Activated naive CD4-positive, alpha-beta T cell (primary cell): ENCODE measurements at places on chromosomes 2 and 18.

DNA sequence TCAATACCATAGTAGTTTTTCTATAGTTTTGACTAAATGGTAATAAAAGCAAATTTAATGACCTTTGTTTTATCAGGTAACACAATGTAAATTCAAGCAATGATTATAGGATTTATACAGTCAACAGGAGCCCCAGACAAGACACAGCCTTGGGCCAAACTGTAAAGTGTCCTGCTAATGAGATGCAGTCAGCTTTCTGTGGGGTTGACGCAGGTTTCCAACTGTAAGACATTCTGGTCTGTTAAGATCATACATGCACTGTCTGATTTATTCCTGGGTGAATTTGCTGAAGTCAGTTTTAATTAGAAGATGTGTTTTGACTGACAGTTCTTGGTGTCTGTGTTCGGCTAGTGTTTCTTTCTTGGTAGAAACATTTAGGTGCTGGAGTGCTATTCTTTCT is 180.3 kb downstream of the SNTG2 start:
- DNase-seq, result no peak

DNA sequence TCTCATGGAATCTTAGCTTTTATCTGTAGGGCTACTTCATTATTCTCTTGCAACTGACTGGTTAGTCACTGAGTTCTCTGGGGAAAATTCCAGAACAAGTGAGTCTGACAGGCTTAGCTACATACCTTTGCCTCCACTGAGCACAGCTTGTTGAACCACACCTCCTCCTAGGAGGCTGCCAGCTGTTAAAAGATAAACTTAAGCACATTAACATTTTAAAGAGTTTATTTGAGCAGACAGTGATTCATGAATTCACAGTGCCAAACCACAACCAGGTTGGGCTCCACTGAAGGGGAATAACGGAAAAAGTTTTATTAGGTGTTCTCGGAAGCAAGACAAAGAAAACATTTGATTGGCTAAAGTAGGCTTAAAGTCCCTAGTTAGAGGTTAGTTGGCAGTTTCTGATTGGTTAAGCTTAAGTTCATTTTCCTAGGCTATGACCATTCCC is 12.5 kb upstream of the SLC38A11 start:
- DNase-seq, result no peak

DNA sequence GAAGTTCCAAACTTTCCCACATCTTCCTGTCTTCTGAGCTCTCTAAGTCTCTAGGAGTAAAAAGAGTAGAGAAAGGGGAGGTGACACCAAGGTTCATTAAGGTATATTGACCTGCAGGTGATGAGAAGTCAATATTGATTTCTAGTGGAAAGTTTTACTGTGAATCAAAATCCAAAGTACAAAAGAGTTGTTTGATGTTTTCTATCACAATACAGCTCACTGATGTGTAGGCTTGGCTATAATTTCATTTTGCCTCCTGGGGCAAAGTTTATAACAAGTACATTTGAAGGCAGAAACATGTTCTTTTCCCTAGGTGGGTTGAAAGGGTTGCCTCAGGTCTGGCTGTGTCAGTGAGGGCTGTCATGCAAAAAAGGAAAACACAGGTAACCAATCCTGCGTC is 65.2 kb upstream of the LRPPRC start:
- DNase-seq, result no peak

DNA sequence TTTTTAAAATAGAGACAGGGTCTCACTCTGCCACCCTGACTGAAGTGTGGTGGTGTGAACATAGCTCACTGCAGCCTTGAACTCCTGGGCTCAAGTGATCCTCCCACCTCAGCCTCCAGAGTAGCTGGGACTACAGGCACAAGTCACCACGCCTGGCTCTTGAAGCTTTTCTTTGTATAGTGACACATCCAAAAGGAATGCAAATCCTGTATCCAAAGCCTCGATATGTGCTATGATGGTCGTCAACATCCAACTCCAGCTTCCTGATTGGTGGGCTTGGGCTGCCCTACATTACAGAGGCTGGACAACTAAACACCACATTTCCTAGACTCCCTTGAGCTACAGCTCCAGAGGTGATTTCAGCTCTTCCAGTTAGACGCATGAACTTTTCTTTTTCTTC is 101.7 kb upstream of the PGAP1 start:
- DNase-seq, result no peak

GRCh38 chr2:68039317-68039716 is 23.5 kb downstream of the C1D start:
- DNase-seq, result no peak

DNA sequence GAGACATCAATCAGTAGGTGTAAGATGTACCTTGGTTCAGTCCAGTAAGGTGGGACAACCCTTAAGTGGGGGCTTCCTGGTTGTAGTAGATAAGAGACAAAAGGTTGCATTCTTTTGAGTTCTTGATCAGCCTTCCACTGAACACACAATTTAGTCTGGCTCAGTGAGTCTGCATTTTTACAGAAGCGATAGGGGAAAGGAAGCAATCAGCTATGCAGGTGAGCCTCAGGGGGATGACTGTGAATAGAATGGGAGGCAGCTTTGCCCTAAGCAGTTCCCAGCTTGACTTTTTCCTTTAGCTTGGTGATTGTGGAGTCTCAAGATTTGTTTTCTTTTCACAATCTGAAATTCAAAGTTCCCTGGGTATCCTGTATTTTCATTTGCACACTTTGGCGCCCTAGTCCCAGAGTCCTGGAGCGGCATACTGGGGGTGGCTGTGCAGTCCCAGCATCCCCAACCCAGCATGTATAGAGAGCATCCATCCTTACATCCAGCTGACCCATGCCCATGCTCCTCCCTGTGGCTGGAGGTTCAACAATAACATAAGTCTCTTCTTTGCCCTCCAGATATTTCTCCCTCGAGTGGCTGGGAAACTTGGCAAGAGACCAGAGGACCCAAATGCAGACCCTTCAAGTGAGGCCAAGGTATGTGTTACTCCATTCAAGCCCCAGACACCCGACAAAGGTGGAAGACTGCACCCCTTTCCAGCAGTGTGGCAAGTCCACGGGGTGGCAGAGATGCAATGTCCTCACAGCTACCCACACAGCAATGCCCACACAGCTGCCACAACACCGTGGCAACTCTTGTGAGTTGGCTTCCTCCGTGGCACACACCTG is 20.1 kb upstream of the PRLH start:
- DNase-seq, result no peak
